ENCODE measurements at places on chromosomes 16 and 17. TPM values are rescaled to one million over a fixed set of nuclear protein-coding genes. Genes with fewer than 3 reads are reported as not detected.

Gene KRTAP9-2
- not detected for total RNA-seq

Gene CNTNAP1
- total RNA-seq: 4.6 TPM

Gene VASN
- total RNA-seq: 12.6 TPM

Gene P2RX5
- 1.7 TPM for total RNA-seq

Gene HOXB5
- total RNA-seq: not detected

Gene RAD51D
- total RNA-seq: 5.9 TPM

Gene RNF112
- total RNA-seq: 1.0 TPM

Gene RNF167
- total RNA-seq: 50.5 TPM

Gene CDRT15L2
- not detected for total RNA-seq

Gene CD7
- total RNA-seq: not detected

Gene MEAK7
- total RNA-seq: 53.1 TPM

Gene CIITA
- total RNA-seq: not detected

Gene CCL14
- not detected for total RNA-seq

Gene SEPHS2
- total RNA-seq: 15.9 TPM

Gene KRTAP17-1
- total RNA-seq: not detected

Gene KRTAP9-4
- total RNA-seq: not detected

Gene GALR2
- total RNA-seq: not detected

Gene PRR29
- total RNA-seq: 0.19 TPM

Gene CES1
- not detected for total RNA-seq

Gene GGT6
- total RNA-seq: 0.08 TPM

Gene KSR1
- 1.6 TPM for total RNA-seq

Gene SLC5A11
- total RNA-seq: not detected

Gene RRAD
- total RNA-seq: 2.8 TPM

Gene DNAH9
- total RNA-seq: 1.3 TPM

Gene TEX19
- not detected for total RNA-seq

Gene SOX15
- 207 TPM for total RNA-seq

Gene ADCY9
- 7.4 TPM for total RNA-seq

Gene CA7
- total RNA-seq: not detected

Gene MEIOC
- not detected for total RNA-seq

Gene TBC1D24
- 4.9 TPM for total RNA-seq

Gene SPN
- total RNA-seq: not detected

Gene PKMYT1
- total RNA-seq: 86.7 TPM

Gene ATP2A1
- 0.39 TPM for total RNA-seq

Gene ENDOV
- total RNA-seq: 9.9 TPM

Gene RAD51C
- 55.5 TPM for total RNA-seq

Gene CDRT4
- 1.1 TPM for total RNA-seq

Gene HS3ST3A1
- total RNA-seq: not detected

Gene SBK1
- total RNA-seq: 0.08 TPM

Gene HSPB9
- total RNA-seq: not detected

Gene RMI2
- total RNA-seq: 11.7 TPM

Gene RANBP10
- total RNA-seq: 3.7 TPM

Gene TLCD2
- total RNA-seq: 0.99 TPM

Gene TEKT1
- total RNA-seq: not detected

Gene CCL16
- not detected for total RNA-seq

Gene G6PC1
- total RNA-seq: not detected

Gene TAC4
- not detected for total RNA-seq

Gene HSD17B1
- 9.4 TPM for total RNA-seq

Gene BICDL2
- 0.23 TPM for total RNA-seq

Gene KRT31
- 0.23 TPM for total RNA-seq

Gene ZMYND15
- total RNA-seq: 0.08 TPM

Gene ZNF423
- total RNA-seq: 0.08 TPM

Gene SPHK1
- 141 TPM for total RNA-seq
